GM23338 (cell line): ENCODE measurements at places on chromosomes 16 and 17.

- H3K36me3 ChIP-seq: no peaks in the 10 kb centered on the region
- no peak overlapping the region for H3K4me3 ChIP-seq
- H3K4me1 ChIP-seq: no peaks in the 10 kb centered on the region
- H3K27me3 ChIP-seq: no peaks in the 10 kb centered on the region
These were observed 29.0 kb upstream of the RNPS1 start for GRCh38 chr16:2296661-2297505.

- H3K27me3 ChIP-seq: no peaks in the 10 kb centered on the region
- H3K4me3 ChIP-seq: no peak overlapping the region
- no peaks in the 10 kb centered on the region for H3K4me1 ChIP-seq
- no peak overlapping the region for H3K27ac ChIP-seq
These were observed 9.9 kb downstream of the ZFP90 start for GRCh38 chr16:68548947-68549346.

- H3K27me3 ChIP-seq: no peaks in the 10 kb centered on the region
- no peak overlapping the region for H3K27ac ChIP-seq
- DNase-seq: no peak
- peaks cover 17% of the 10 kb centered on the region for H3K4me1 ChIP-seq
- no peaks in the 10 kb centered on the region for H3K36me3 ChIP-seq
These were observed 41.6 kb downstream of the DCAKD start for GRCh38 chr17:45009676-45010467.

- no peak overlapping the region for H3K4me3 ChIP-seq
- H3K4me1 ChIP-seq: peaks cover 12% of the 10 kb centered on the region
- H3K27ac ChIP-seq: no peak overlapping the region
These were observed 11.1 kb upstream of the PRM1 start for GRCh38 chr16:11292076-11292748.

- no peaks in the 10 kb centered on the region for H3K4me1 ChIP-seq
These were observed 17.9 kb downstream of the UTP4 start for GRCh38 chr16:69150146-69150865.

DNA sequence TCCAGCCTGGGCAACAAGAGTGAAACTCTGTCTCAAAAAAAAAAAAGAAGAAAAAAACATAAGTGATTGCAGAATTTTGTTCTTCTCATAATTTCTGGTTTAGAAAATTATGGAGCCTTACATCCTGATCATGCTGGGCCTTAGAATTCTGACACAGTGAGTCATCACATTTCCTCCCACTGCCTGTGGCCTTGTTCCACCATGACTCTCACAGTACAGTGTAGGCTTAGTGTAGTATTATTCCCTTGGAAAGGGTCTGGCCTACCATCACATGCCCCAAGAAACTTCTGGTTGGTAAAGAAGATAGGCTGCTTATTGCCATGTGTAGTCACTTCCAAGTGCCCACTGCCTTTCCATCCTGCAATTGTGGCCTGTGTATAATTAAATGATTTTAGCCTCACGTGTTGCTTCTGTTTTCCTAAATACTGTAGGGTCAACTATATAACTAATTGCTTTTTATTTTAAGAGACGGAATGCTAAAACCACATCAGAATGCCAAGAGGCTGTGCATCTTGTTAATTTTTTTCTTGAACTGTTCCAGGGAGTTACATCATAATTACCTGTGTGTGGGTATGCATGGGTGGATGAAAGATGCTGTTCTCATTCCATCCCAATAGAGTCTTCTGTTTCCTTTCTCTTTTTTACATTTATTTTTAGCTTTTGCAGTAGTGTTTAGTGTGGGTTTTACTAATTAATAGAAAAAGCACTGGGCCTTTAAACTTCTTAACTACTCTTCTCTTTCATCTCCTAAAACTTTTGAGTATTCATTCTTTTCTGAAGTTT is 25.9 kb downstream of the OGFOD1 start:
- 0 out of 2 replicates have a peak overlapping the region, but pooled peaks have one; percentile 42 for H3K27ac ChIP-seq
- H3K4me1 ChIP-seq: no peaks in the 10 kb centered on the region; the same call in 1 of the 2 replicates
- no peak overlapping the region for H3K4me3 ChIP-seq
- peaks cover 39% of the 10 kb centered on the region for H3K36me3 ChIP-seq
